Right forelimb (tissue), 1 donor: ENCODE measurements at places on chromosomes 5 and 9.

- DNase-seq = no peak
Measured at GRCh38 chr5:44542470-44542869, 153.2 kb upstream of the FGF10 start.

DNA sequence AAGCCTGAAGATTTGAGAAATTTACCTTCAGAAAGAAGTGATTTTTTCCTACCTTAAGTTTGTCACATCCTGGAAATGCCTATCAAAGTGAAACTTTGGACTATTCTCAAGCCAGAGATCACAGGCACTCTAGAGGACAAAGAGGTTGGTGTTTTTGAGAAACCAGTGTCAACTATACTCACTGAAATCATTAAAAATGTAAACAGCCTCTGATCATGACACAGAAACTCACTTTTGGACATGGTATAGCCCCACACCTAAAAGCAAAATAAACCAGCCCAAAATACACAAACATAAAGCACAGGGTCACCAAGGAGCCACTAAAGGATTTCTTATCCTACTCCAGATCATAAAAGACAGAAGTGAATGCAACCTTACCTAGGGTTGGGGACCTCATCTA lies 65.7 kb upstream of the ICE1 start:
- DNase-seq = no peak

DNA sequence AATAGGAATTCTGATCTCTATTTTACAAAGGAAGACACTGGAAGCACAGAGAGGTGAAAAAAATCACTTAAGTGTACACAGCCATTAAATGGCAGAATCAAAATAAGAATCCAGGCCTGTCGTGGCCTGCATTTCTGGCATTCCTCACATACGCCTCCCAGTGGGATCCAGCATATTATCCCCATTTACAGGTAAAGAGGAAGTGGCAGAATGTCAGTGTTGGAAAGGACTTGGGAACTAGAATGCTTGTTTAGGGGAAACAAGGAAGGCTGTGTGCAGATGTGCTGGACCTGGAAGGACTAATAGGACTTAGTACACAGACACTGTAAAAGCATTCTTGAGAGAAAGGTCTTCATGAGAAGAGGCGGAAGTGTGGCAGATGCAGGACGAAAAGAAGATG lies 241.8 kb downstream of the TRIM32 start:
- no peak for DNase-seq

DNA sequence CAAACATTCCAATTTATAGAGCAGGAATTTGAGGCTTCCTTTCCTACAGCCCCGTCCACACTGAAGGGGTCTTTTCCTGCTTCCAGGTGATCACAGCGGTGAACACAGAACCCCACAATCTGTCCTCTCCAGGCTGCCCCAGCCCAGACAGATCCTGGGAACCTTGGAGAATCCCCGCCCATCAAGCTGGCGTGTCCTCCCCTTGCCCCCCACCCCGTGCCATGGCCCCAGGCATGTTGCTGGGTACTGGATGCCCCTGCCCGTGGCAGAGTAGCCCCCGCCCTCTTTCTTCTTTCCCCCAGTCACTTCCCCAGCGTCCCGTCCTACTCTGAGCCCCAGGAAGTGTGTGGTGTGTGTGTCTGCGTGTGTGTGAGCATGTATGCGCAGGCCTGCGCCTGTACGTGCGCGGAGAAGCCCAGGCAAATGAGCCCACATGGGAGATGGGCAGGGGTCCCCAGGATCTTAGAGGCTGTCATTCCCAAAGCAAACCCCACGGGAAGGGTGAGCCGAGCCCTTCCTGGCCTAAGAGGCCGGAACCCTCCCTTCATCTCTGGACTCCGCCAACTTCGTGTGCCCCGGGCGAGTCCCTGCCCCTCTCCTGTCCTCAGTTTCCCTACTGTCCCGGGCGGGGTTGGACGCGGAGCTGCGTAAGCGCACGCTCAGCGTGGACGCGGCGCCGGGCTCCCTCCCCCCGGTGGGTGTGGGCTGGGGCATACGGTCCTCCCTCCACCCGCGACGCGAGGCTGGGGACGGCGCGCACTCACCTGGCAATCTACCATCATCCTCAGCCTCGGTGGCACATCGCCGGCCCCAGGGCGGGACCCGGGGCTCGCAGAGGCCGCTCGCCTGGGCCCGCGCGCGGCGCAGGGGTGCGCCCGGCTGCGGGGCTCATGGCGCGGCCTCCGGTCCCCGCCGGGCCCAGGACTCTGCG lies 15.2 kb downstream of the GBGT1 start:
- no peak for DNase-seq

- no peak for DNase-seq
Measured at GRCh38 chr5:174234388-174234787, 188.9 kb downstream of the NSG2 start.

- DNase-seq = peak; percentile 87
Measured at GRCh38 chr9:71446473-71447411, 321.6 kb downstream of the CEMIP2 start.

DNA sequence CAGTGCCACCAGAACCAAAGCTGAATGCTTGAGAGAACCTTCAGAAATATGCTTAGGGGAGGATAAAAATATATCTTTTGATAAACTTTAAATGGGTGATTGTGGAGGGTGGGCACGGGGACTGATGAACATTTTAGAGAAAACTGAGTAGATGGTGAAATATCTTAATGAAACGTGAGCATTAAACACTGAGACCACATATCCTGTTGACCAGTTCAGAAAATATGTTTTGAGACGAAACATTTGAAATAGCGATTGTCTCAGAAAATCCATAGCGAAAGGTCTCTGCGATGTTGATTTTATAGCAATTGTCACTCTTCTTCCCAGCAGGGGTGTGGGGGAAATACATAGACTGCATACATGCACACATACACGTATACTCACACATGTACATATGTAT lies 231.0 kb downstream of the ESM1 start:
- no peak for DNase-seq

- no peak for DNase-seq
Measured at GRCh38 chr5:96881511-96882115, 5.3 kb downstream of the ERAP2 start.

GRCh38 chr5:89241186-89241585 lies 358.2 kb upstream of the MEF2C start:
- no peak for DNase-seq

DNA sequence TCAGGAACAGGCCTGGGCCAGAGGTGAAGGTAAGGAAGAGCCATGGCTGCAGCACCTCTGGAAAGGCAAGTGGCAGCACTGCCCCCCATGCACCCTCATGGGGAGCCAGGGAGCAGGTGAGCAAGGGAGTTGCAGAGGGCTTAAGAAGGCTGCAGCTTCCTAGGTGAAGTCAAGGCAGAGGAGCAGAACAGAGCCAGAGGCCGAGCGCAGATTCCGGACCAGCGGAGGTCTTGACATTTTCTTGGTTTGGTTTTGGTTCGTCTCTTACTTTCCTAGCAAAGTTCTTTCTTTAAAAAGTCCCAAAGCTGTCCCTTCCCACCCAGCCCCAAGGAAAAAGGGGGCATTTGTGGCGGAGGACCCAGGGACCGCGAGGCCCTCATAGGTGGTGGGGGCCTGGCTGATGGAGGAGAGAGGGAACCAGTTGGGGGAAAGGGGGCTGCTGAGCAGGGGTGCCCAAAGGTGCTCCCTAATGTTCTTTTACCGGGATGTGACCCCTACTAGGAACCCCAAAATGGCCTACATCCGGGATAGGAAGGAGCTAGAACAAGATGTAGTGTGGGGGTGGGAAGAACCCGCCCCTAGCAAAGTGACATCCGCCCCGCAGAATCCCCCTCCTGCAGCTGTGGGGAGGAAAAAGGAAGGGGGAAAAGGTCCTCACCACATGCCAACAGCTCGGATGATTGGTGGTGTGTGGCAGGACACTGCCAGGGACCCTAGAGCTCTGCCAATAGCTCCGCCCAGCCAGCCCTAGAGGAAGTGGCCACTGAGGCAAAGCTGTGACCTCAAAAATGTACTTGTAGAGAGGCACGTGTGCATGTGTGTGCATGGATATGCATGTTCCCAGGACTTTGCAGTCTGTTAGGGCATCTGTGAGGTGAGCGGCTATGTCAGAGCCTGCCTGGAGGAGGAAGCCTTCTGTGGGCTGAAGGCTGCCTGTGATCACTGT lies 914 bp upstream of the CD72 start:
- no peak for DNase-seq

DNA sequence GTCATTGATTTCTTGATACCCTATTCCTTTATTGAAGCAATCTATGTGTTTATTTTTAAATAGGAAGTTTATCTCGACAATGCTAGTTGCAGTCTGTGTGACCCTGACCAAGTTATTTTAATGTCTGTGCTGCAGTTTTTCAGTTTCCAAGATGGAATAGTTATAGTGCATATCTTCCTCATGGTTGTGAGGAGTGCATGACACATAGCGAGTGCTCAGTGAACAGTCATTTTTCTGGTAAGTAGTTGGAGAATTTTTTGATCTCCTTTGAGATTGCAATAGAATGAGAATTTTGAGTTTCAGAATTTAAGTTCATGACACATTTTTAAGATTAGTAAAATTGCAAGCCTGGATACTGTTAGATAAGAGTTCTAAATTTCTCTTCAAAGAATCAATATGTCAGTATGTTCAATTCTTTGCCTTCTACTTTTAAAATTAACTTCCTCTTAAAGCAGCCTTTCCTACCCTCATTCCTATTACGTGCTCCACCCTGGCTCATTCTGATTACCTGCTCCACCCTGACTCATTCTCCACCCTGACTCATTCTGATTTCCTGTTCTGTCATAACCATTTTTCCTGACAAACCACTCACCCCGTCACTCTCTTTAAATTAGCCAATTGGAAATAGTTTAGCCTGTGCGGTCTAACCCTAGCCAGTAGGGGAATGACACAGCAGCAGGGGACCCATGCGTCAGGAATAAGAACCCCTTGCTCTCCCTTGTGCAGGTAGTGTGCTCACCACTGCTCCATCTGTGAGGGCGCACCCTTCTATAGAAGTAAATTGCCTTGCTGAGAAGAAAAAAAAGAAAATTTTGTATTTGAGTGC lies 30.7 kb downstream of the SPIN1 start:
- no peak for DNase-seq

DNA sequence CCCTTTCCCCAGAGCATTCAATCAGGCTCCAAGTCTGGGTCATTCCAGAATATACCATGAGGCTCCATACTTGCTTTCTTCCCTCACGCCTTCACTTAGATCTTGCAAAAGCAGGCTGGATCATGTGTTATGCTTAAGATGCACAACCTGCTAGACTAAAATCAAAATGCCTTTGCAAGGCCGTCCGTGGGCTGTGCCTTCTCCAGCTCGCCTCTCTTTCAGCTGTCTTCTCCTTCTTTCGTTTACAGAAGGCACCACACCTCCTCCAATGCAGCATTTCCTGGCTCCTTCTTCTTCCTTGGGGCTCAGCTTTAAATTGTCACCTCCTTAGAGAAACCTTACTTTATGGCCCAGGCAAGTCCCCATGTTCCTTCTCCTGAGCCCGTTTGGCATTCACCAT lies 150.6 kb downstream of the ADCY2 start:
- no peak for DNase-seq
